ENCODE measurements at places on chromosomes 1 and 21.

- no peak for DNase-seq
- peaks cover 46% of the 10 kb centered on the region for H3K4me1 ChIP-seq
- H3K4me3 ChIP-seq = peak overlapping the region; percentile 96
- no peaks in the 10 kb centered on the region for H3K27me3 ChIP-seq
- peak overlapping the region; percentile 96 for H3K27ac ChIP-seq
Observed at GRCh38 chr1:225923381-225923691, 714 bp downstream of the PYCR2 start.

DNA sequence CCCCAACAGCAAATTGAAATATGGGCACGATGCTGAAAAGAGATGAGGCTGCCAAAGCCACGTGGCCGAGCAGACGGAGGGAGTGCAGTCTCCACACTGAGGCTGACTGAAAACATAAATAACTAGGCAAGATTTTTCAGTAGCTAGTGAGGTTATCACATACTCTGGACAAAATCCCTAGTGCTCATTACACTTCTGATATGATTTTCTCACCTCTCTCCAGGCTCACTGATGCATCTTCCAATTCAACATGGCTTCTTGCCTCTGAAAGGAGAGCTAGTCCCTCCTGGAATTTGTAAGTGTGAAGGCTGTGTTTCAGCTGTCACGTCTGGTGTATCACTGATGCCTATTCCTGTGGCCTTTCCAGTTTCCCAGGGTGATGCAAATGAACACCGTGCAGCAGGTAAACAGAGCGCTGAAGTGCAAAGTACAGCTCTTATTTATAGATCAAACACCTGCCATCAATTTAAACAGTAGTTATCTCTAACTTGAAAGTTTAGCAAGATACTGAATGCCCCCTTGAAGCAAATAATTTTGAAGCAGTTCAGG lies 656.1 kb downstream of the KIF26B start:
- no peak overlapping the region for H3K27ac ChIP-seq
- no peak overlapping the region for H3K4me3 ChIP-seq
- DNase-seq = no peak
- H3K27me3 ChIP-seq = no peaks in the 10 kb centered on the region

DNA sequence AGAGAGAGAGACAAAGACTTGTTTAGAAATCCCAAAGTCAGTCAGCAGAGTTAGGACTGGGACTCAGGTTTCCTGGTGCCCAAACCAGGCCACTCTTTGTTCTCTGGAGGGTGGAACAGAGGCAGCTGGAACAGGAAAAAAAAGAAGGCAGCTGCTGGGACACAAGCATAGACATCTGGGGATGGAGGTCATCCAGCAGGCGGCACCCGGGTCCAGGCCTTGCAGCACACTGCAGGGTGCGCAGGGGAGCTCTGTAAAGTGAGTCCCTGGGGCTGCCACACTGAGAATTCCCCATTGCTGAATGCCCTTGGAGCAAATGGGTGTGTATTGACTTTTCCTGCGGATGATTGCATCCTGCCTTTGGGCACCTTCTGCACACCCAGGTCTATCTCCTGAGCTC lies 222.9 kb upstream of the CSF3R start:
- peaks cover 37% of the 10 kb centered on the region for H3K27me3 ChIP-seq
- DNase-seq = no peak
- no peaks in the 10 kb centered on the region for H3K36me3 ChIP-seq
- no peak overlapping the region for H3K27ac ChIP-seq
- no peak overlapping the region for H3K4me3 ChIP-seq

DNA sequence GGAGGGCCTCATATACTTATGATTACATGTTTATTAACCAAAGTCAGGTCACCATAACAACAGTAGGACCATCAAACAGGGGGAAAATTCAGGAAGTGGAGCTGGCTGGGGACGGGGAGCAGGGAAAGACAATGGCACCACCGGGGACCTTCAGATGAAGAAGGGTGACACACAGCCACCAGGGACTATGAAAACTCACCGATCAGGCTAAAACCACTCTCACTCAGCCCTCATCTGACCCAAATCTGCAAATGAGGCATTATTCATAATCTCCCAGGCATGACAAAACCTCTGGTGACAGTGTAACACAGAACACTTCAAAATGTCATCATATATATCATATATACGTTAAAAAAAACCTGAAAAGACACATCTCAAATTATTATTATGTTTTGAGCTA lies 11.2 kb downstream of the MKNK1 start:
- no peak for DNase-seq
- no peak overlapping the region for H3K27ac ChIP-seq
- no peaks in the 10 kb centered on the region for H3K27me3 ChIP-seq

DNA sequence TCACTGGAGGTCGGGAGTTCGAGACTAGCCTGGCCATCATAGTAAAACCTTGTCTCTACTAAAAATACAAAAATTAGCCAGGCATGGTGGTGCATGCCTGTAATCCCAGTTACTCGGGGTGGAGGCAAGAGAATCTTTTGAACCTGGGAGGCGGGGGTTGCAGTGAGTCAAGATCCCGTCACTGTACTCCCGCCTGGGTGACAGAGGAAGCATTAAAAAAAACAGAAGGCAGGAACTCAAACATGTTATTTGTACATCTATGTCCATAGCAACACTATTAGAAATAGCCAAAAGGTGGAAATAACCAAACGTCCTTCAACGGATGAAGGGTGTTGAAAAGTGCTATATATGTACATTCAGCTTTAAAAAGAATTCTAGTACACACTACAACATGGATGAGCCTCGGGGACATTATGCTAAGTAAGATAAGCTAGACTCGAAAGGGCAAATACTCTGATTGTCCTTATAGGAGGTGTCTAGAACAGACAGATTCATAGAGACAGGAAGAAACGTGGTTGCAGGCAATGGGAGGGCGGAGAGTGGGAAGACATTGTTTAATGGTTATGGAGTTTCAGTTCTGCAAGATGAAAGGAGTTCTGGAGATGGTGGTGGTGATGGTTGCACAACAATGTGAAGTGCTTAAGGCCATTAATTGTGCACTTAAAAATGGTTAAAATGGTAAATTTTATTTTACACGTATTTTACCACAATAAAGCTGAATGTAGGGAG lies 19.2 kb downstream of the NLRP3 start:
- peaks cover 41% of the 10 kb centered on the region for H3K36me3 ChIP-seq
- no peak for DNase-seq
- no peak overlapping the region for H3K27ac ChIP-seq
- no peak overlapping the region for H3K4me3 ChIP-seq
- H3K27me3 ChIP-seq = no peaks in the 10 kb centered on the region
- H3K4me1 ChIP-seq = peaks cover 8% of the 10 kb centered on the region

GRCh38 chr1:234997896-234998741 lies 130.5 kb downstream of the TOMM20 start:
- H3K4me1 ChIP-seq = peaks cover 24% of the 10 kb centered on the region
- no peaks in the 10 kb centered on the region for H3K36me3 ChIP-seq
- no peak for DNase-seq
- no peak overlapping the region for H3K4me3 ChIP-seq
- H3K27me3 ChIP-seq = no peaks in the 10 kb centered on the region
